ENCODE measurements at places on chromosomes 6 and 20. TPM values are rescaled to one million over a fixed set of nuclear protein-coding genes. Genes with fewer than 3 reads are reported as not detected.

- no peak for DNase-seq
Observed at GRCh38 chr6:15783484-15783883, 120.7 kb upstream of the DTNBP1 start.

- DNase-seq: no peak
Observed at GRCh38 chr6:158848490-158848895, 29.3 kb upstream of the EZR start.

DNA sequence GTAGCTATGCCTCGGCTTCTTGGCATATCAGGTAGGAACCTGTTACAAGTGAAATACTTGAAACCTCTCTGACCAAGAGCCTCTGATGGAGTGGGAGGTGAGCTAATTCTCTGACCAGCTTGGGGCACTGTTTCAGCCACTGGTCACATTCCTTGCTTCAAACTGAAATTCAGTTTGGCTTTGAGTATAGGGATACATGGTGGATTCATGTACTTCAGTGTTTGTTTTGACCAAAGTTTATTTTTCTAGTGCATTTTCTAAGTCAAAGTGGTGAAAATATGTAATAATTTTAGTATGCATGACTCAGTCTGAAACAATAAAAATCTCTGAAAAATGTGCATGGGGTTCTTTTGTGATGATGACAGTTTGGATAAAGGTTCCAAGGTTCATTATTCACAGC is 18.6 kb downstream of the TTPAL start:
- DNase-seq: no peak

The ECI2 gene
- 24.1 TPM for total RNA-seq

- peak; percentile 79 for DNase-seq
Observed at GRCh38 chr20:2172305-2173175, 70.9 kb downstream of the STK35 start.

Data from frontal cortex (tissue), 4 donors.